ENCODE measurements at places on chromosomes 12 and 14.

GRCh38 chr12:6394398-6394797, 10.4 kb downstream of the LTBR start:
- DNase-seq: no peak

DNA sequence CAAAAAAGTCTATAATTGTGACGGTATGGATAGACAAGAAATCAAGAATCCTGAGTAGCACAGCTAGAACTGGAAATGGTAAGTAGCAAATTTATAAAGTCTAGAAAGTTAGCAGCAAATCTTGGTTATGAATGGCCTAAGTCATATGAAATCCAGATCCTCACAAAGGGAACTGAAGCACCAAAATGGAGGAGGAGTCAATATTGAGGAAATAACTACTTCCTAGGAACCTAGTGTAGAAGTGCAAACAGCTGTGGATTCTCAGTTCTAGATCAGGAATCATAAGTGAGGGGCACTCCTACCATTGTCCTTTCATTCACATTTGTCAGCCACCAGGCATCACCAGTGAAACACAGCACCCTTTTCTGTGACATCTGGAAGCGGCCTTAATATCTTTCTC, 202.2 kb upstream of the DCN start:
- no peak for DNase-seq

DNA sequence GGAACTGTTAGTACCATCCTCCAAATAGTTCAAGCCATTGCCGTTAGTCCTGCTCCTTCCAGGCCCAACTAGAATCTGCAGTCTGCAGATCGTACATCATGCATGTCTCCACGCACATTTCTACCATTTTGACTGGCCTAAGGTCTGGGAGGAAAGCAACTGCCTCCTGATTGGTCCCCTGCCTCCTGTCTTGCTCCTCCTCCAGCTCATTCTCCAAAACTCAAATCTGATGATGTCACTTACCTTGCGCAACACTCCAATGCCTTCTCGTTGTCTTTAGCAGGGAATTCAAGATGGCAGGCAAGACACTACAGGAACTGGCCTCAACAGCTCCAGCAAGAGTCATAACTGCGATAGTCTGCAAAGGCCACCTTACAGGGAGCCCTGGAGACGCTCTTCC, 9.7 kb upstream of the HCAR1 start:
- no peak for DNase-seq

DNA sequence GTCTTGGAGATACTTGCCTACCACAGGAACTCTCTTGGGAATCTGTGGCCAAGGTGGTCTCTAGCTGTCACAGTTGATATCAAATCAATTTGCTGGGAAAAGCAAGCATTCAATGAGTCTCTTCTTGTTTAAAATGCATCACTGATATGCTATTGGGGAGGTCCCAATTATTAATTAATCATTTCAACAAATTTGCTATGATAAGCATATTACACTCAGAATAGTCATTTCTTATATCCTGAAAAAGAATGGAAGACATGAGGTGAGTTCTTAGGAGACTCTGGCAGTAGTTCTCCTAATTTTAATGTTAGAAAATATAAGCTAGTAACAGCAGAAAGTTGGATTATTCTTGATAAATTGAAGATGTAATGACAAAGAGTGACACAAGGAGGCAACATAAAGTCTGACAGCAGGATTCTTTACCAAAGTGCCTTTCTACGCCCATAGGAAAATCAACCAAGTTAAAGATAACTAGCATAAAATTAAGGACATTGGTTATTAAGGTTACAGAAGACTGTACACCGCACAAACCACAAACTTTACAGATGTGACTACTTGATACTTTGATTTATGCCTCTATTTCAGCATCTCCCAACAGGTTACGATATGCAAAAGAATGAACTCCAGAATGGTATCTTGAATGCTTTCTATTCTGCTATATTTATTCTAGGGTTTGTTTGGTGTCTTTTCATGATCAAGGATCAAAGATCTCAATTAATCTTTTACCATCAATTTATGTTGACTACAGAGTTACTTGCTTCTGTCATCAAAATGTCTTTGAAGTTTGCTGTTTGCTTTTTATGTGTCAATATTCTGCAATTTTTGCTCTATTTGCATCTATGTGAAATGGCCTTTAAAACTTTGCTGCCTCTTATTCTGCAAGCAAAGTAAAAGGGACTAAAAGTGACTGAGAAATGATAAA, 349.6 kb upstream of the CLEC14A start:
- DNase-seq: no peak

DNA sequence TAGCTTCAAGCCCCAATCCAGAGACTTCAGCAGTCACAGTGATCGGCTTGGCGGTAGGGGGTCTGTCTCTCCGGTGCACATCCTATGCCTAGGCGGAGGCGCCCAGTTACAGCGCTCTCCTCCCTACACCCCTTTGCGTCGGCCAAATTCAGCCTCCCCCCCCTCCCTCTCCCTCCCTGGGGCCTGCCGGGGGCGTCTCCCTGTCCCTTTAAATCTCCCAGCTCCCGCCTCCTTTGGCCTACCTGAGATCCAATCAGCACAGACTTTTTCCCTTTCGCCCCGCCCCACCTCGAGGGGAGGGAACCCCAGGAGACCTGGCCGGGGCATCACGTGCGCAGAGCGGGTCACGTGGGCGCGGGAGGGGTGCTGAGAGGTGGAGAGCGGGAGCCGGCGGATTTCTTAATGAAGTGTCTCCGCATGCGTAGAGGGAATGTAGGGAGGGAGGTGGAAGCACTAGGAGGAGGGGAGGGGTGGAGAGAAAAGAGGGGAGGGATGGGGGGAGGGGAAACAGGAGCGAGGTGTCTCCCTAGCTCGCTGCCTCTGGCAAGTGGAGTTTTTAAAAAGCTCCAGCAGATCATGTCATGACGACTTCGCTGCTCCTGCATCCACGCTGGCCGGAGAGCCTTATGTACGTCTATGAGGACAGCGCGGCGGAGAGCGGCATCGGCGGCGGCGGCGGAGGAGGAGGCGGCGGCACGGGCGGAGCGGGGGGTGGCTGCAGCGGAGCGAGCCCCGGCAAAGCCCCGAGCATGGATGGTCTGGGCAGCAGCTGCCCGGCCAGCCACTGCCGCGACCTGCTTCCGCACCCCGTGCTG, at the start of gene HOXC13:
Gene HOXC13 (plus strand): TSS at position 506 of the 815 bp plus-strand sequence. CDS start 76 bp downstream, at position 582.
- DNase-seq: peak; percentile 40

Measured in stimulated activated CD8-positive, alpha-beta memory T cell treated with anti-CD3 and anti-CD28 coated beads, Interleukin-2, amount 100 ng/mL, for 48 hours (primary cell).